Dermis blood vessel endothelial cell (primary cell): ENCODE measurements at places on chromosomes 1 and 21. TPM values are rescaled to one million over a fixed set of nuclear protein-coding genes. Genes with fewer than 3 reads are reported as not detected.

SDC3 gene
- total RNA-seq: 22.0 and 55.3 TPM in 2 replicates

SYTL1 gene
- not detected in 2 replicates for total RNA-seq

POGZ gene
- total RNA-seq: 20.3 and 26.2 TPM in 2 replicates

LCE2B gene
- total RNA-seq: not detected in 2 replicates

GRCh38 chr1:53639996-53640700 is 98.8 kb downstream of the GLIS1 start:
- DNase-seq: no peak

DNA sequence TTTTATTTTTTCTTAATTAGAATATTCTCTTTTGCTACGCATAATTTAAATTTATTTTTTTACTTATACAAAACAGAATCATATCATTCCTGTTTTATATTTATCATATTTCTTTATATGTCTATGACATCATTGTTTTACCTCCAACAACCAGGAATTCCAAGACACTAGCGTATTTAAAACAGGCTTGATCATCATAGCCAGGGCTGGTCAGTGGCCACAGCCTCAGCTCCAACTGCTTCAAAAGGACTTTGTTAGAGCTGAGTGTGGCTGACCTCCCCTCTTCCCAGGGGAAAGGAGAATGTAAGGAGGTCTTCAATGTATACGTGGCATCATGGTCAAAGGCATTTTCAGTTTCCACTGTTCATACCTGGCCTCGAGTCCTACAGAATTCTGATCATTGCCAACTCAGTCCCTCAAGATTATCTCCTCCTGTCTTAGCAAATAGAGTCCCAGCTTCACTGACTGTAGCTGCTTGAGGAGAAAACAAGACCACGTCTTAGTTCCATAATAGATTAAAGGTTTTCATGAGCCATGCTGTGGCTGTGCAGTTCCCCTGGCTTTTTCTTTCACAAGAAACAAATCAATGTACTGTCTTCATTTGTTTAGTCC is 444.0 kb downstream of the PTPRC start:
- no peak for DNase-seq

DNA sequence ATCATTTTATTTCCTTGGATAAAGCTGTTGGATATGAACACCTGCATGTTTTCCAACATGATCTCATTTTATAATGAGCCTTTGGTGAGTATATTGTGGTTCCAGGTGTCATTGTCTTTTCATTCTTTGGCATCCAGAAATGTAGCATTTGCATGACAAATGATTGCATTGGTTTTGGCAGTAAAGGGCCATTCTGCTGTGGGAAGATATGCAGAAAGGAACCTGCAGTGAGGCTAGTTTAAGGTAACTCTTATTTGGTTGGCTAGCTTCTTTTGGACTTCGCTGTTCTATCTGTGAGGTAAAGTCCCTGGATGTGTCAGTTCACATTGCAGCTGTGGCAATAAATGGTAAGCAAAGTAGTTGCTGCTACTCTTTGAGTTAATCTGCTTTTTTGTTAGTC is 343.0 kb downstream of the AMY1C start:
- no peak for DNase-seq

- DNase-seq: no peak
These were observed 91.3 kb downstream of the DENND1B start for GRCh38 chr1:197683895-197684553.

DNA sequence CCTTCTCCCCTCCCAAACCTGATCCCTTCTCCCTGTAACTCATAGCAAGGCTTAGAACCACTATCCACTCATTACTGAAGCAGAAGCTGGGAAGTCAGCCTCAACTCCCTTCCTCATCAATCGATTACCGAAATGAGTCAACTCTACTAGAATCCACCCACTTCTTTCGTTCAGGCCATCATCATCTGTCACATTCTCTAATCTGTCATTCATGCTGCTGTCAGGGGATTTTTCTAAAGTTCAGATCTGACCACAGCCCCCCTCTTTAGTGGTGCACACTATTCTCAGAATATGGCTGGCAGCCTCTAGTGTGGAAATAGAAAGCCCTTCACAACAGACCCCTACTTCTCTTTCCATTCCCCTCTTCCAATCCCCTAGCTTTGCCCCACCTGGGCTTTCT is 5.1 kb downstream of the NT5C1A start:
- no peak for DNase-seq

- no peak for DNase-seq
These were observed 87.5 kb downstream of the COL24A1 start for GRCh38 chr1:86068841-86069756.

DNA sequence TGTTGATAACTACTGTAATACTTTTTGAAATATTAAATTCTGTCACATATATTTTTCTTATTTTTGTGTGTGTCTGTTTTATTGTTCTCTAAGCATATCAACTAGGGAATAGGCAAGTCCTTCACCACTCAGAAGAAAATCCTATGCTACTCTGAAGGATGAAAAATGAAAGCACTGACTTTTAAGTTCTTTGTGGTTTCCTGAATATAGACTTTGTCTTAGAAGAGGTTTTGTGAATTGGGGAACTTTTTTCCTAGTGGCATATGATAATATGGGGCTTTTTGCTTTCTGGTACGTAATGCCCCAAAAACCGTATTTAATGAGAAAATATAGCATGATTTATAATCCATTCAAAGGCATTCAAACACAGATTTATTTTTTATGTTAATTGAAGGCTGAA is 136.0 kb downstream of the SNX7 start:
- DNase-seq: no peak

- DNase-seq: no peak
These were observed 182.9 kb downstream of the TGFBR3 start for GRCh38 chr1:91703095-91703494.

DNA sequence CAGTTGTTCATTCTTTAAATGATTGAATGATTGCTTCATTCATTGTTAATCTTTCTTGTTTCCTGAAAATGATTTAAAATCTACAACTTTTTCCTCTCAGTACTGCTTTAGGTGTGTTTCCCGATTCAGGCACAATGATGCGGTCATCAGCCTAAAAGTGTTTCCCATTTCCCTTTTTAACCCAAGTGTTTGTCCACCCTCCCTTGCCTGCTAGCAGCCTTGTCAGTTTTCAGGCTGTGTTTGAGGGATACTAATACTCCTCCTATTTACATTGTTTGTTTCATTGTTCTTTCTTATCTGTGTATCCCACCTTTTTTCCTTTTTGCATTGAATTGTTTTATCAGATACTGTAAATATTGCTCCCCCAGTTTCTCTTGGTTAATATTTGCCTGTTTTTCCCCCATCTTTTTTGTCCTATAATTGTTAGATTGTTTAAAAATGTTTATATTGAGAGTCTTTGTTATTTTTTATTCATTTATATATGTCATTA is 131.1 kb downstream of the KIAA0319L start:
- DNase-seq: peak; percentile 41
